Mesenteric fat pad (tissue), 1 donor: ENCODE measurements at places on chromosomes 1 and 21.

GRCh38 chr1:56773341-56774066 lies 45.7 kb downstream of the FYB2 start:
- no peak for DNase-seq

- no peak for DNase-seq
Observed at GRCh38 chr1:9494936-9495758, 44.1 kb upstream of the SLC25A33 start.

DNA sequence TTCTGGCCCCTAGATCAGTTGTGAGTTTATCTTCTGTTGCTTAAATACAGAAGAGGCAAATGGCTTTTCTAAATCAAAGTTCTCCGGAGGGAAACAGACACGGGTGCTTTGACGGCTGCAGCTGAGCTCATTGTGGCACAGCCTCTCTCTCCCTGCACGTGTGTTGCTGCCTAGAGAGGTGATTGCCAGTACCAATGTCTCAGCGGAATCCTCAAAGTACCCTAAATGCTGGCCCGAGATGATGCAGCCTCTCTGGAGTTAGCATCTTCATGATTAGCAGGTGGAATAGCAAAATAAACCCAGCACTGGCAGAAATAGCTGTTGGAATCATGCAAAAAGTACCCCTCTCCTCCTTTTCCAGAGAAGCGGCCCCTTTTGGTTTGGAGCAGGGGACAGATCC lies 192.2 kb downstream of the PRDM2 start:
- DNase-seq = peak; percentile 22

DNA sequence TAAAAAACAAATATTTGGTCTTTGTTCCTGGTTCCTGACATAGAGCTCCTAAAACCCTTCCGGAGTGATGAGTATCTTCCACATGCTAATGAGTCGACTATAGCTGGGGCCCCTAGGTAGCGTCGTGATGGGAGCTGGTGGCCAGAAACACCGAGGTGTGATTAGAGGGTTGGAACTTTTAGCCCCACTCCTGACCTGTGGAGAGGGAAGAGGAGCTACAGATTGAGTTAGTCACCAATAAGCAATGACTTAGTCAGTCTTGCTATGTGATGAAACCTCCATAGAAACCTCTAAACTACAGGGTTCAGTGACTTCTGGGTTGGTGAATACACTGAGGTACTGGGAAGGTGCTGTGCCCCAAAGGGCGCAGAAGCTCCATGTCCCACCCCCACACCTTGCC lies 30.1 kb upstream of the PLD5 start:
- no peak for DNase-seq

DNA sequence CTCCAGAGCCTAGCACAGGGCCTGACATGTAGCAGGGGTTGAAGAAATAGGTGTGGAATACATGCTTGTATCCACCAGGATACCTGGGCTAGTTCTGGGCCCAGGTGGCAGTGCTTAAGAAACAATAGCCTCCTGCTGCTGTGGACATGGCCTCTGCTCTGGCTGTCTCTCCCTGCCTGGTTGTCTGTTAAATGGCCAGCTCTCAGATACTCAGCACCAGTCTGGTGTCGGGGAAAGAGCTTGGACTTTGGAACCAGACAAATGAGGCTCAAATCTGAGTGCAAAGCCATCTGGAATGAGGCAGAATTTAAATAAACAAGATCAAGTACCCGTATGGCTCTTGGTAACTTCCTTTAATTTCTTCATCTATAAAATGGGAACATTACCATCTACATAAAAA lies 31.5 kb downstream of the SESN2 start:
- DNase-seq = no peak

- no peak for DNase-seq
Observed at GRCh38 chr1:214516434-214517326, 34.7 kb downstream of the PTPN14 start.

- DNase-seq = no peak
Observed at GRCh38 chr1:35962952-35963351, 32.0 kb downstream of the AGO3 start.

- no peak for DNase-seq
Observed at GRCh38 chr1:64029037-64029436, 174.4 kb upstream of the UBE2U start.
